ENCODE measurements at places on chromosomes 12 and 14. TPM values are rescaled to one million over a fixed set of nuclear protein-coding genes. Genes with fewer than 3 reads are reported as not detected.

GRCh38 chr12:15165012-15165659, 56.1 kb downstream of the RERG start:
- DNase-seq: peak; percentile 37

- DNase-seq: no peak
These were observed 366.8 kb downstream of the VRK1 start for GRCh38 chr14:97164021-97164420.

DNA sequence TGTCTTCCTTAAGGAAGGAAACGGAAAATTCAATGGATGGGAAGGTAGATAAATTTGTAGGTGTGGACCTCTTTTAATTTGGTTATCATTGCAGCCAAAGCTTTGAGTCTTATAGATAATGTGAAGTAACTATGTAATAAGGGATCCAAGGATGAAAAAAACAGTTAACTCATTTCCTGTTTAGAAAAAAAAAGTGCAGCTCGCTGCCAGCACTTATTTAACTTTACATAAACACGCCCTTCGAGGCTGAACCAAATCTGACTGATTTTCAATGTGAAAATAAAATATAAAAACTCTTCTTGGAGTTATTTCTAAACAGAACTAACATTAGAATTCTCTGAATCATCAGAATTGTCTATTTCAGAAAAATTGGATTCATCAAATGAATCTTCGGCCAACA, 7.0 kb downstream of the NUBPL start:
- DNase-seq: no peak

- peak; percentile 69 for DNase-seq
These were observed at the start of gene TSPAN9 for GRCh38 chr12:3076730-3077571. Gene TSPAN9 (plus strand): TSS chr12:3077379. CDS start chr12:3201194, 123,815 bp downstream.

- no peak for DNase-seq
These were observed 51.8 kb downstream of the GNS start for GRCh38 chr12:64707362-64707761.

DNA sequence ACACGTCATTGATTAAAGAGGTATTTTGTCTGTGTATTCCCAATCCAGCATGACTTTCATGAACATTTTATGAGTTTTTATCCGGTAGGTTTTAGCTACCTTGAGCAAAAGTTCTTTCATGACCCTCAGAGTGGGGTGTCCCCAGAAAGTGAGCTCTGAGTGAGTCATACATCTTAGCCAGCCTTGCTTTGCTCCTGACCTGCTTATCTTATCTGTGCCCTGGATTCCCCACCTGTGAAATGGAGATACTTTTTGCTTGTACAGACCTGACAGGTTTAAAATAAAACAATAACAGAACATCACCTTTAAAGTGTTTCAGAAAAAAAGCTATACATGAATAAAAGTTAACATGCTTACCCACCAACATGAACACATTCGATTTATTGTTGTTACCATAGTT, 202.8 kb upstream of the SOX5 start:
- DNase-seq: no peak

OAS2 gene
- 2.1 TPM for total RNA-seq

Data from psoas muscle (tissue), 8 donors.